ENCODE measurements at places on chromosomes 13 and 19.

GRCh38 chr19:36441339-36441738 is 22.9 kb upstream of the ZFP82 start:
- no peak for DNase-seq

DNA sequence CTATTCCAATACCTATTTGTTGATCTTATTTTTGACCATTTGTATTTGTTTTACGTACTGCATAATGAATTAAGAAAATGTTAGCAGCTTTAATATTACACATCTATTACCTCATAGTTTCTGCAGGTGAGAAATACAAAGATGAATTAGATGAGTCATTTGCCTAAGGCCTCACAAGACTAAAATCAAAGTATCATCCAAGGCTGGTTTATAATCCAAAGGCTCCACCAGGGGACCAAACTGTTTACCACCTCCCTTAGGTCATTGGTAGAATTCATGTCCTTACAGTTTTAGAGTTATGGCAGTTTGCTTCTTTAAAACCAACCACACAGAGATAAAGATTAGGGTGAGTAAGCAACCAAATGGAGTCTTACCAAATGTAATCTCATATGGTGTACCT is 848.1 kb downstream of the SLITRK6 start:
- DNase-seq = no peak

GRCh38 chr13:46934749-46935148 is 37.9 kb upstream of the HTR2A start:
- DNase-seq = no peak

DNA sequence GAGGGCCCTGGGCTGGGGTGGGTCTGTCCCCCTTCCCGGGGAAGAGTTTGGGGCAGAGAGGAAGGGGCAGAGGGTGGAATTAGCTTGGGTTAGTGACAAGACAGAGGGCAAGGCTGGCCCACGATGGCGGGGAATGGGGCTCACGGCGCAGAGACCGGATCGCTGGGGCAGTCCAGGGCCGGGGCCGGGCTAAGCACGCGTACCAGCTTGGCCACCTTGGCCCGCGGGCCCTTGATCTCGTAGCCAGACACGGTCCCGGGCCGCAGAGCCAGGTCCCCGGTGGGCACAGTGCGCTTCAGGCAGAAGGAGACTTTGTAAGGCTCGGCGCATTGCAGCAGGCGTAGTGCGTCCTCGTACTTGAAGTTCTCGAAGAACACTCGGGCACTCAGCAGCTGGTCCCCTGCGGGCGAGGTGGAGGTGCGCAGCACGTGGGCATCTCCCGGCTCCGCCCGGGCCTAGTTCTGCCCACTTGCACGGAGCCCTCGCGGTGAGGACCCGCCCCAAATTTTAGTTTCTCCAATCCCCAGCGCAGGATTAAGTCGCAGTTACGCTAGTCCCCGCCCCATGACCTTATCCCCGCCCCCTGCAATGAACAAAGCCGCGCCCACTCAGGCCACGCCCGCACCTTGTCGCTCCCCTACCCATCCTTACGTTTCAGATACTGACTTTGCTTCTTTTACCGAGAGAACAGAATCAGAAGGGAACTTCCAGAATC is 8.6 kb upstream of the HIPK4 start:
- DNase-seq = no peak

- DNase-seq = no peak
Observed at GRCh38 chr19:7196763-7197118, 97.5 kb downstream of the INSR start.

- no peak for DNase-seq
Observed at GRCh38 chr19:55986487-55986886, at the start of gene NLRP5. Gene NLRP5 (plus strand): TSS chr19:55986775.

- DNase-seq = no peak
Observed at GRCh38 chr19:50686310-50687032, 33.1 kb downstream of the SHANK1 start.

DNA sequence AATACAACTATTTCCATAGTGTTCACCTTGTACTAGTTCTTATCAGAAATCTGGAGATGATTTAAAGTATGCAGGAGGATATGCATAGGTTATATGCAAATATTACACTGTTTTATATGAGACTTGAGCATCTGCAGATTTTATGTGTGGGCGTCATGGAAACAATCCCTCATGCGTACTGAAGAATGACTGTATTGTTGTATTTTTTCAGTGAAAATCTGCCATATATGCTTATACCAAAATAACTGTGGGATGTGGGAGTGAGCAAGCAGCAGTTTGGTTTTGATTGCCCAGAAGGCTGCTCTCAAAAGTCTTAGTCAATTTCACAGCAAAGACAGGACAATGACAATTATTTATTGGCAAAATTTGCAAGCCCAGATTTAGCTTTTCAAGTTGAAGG is 238.8 kb upstream of the PCDH20 start:
- no peak for DNase-seq

DNA sequence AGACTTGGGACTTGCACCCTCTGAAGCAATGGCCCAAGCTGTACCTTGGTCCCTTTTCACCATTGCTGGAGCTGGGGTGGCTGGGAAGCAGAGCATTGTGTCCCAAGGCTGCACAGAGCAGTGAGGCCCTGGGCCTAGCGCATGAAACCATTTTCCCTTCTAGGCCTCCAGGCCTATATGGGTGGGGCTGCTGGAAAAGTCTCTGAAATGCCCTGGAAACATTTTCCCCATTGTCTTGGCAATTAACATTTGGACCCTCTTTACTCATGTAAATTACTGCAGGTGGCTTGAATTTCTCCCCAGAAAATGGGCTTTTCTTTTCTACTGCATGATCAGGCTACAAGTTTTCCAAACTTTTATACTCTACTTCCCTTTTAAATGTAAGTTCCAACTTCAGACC is 510.5 kb downstream of the SLITRK6 start:
- no peak for DNase-seq

DNA sequence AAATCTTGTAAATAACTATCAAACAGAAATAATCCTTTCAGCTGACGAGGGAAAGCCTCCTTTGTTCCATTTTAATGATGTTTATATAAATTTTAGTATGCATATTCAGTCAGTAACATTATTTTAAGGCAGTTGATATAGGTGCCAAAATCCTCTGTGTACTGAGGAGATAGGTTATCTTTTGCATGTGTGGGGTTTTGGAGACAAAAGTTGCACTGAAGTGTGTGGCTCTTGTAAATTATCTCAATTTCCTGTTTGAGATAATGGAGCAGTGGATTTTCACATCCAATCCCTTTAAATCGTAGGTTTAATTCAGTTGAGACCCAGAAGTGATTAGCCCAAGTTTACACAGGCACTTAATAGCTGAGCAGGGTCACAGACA is 106.6 kb downstream of the RGCC start:
- DNase-seq = no peak

GRCh38 chr19:13149628-13150186 is 468 bp downstream of the STX10 start:
- no peak for DNase-seq

DNA sequence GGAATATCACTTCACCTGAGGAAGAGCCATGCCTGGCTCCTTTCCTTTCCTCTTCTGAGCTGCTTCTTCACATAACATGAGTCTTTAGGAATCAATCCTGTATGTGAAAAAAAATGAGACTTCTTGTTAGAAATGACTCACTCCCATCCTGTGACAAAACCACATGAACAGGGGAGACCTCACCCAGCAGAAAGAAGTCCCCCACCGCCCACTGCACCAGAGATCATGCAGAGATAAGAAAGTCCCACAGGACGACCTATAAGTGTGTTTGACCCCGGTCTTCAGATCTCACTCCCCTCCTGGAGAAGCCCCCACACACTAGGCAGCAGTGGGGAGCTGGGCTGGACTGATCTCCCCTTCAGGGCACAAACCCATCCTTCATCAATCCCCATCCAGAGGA is 7.8 kb downstream of the ZNF600 start:
- no peak for DNase-seq

- DNase-seq = no peak
Observed at GRCh38 chr19:3114018-3114726, 20.0 kb downstream of the GNA11 start.

- DNase-seq = peak; percentile 2
Observed at GRCh38 chr19:52138278-52138982, 1.3 kb downstream of the ZNF616 start.

DNA sequence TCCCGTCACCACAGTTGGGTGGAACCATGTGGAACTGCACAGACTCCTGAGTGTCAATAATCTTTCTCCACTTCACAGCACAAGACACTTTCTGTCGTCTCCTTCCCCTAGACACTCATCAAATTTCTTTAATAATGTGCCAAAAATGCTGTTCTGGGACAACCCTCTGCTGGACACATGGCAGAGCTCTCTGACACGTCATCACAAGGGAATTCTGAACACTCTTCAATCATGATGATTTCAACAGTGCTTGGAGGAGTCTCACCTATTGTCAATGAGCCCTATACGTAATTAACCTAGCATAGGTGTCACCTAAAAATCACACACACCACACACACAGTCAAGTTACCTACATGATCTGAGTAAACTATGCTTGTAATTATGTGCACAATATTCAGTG is 141.3 kb downstream of the STOML3 start:
- DNase-seq = no peak

DNA sequence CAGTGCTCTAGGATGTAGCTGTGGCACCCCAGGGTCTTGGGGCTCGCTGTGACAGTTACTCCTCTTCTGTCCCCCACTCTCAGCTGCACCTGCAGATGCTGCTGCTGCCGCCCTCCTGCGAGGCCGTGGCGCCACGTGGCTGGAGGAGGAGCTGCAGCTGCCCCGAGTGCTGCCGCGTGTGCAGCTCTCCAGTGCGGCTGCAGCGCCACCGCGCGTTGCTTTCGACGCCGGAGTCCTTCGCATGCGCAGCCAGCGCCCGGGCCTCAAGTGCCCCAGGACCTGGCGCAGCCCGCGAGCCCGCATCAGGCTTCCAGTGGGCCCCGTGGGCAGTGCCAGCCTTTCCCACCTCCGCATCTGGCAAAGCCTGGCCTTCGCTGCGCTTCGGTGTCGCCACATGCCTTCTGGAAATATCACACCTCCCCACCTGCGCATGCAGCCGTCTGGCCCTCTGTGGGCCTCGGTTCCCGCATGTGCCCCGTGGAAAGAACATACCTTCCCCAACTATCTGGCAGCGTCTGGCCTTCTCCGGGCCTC is 692 bp upstream of the ZNF580 start:
- DNase-seq = no peak

GRCh38 chr19:48137411-48137810 is 26.8 kb upstream of the PLA2G4C start:
- no peak for DNase-seq

DNA sequence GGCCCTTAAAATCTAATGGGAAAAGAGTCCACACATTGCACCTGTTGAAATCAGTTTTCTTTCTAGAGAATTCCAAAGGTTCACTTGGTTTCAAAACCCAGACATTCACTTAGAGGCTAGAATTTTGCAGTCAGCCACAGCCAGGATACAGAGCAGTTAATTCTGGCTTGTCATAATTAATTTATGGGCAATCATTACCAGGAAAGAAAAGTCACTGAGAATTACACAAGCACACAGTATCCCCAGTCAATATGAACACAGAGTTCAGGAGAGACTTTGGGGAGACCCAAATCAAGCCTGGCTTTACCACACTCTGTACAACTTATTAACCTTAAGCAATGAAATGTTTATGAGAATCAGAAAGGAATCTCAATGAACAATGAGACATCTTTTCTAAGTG is 224.3 kb upstream of the SOX21 start:
- no peak for DNase-seq

DNA sequence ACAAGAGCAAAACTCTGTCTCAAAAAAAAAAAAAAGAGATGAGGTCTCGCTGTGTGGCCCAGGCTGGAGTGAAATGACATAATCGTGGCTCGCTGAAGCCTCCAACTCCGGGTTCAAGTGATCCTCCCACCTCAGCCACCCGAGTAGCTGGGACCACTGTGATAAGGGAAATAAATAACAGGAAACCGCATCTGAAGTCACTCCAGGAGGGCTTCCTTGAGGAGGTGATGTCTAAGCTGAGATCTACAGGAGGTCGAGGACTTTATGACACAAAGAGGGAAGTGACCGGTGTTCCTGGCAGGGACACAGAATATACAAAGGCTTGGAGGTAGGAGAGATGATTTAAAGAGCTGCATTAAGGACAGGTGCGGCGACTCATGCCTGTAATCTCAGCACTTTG is 8.9 kb upstream of the NR2F6 start:
- no peak for DNase-seq

GRCh38 chr13:96795670-96796069 is 198.6 kb downstream of the OXGR1 start:
- DNase-seq = no peak

- peak; percentile 17 for DNase-seq
Observed at GRCh38 chr19:49691243-49692146, 579 bp downstream of the CPT1C start.

- no peak for DNase-seq
Observed at GRCh38 chr13:40101708-40102359, 446.4 kb downstream of the COG6 start.

DNA sequence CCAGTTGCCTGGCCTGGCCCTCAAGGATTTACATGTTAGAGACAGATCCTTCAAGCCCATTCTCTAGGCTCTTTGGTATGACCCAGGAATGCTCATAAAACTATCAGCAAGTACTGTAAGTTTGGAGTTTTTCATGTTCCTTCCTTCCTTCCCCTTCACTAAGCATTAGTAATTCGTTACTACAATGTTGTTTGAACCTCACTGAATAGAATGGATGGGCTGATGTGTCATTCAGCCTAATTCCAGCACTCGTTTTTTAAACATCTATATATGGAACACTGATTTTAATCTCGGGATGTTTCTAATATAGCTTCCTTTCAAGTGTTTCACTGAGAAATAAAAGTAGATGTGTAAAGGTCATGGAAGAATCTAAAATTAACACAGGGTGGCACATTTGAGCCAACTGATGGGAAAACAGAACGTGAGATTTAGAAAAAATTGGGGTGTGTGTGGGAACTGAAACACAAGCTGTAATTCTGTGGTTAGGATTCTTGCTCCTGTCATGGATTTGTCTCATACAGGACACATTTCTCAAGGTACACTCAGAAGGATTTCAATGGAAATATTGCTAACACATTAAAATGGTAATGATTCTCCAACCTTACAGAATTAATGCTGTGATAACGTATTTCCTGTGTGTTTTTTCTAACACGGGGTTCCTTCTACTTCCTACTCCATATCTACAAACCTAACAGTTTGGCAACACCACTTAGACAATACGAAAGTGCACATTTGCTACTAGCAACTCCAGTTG is 93.4 kb downstream of the FLT1 start:
- DNase-seq = no peak

DNA sequence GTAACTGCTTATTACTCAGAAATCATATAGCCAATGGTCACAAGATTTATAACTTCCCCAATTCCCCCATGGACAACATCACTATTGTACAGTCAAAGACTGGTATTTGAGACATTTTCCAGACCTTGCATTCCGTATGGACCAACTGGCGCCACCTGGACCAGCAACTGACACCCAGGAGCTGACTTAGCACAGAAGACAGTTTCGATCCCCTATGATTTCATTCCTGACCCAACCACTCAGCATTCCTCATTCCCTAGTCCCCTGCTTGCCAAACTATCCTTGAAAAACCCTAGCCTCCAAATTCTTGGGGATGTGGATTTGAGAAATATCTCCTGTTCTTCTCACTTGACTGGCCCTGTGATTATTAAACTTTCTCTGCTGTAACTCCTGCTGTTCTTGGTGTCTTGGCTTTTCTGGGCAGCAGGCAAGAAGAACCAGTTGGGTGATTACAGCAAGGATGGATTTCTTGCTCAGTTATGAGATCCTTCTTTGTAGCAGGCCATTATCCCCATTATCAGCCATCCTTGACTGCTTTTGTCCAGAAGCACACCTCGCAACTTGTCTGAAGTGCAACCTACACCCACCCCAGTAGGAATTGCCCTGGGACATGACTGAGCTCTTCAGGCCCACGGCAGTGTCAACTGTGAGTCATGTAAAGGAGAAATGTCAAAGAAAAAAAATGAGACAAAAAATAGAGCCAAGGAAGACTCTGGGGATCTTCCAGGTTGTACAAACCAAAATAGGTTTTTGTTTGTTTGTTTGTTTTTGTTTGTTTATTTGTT is 13.7 kb upstream of the MAP3K10 start:
- no peak for DNase-seq
